Effector memory CD4-positive, alpha-beta T cell (primary cell): ENCODE measurements at places on chromosomes 7 and 10.

DNA sequence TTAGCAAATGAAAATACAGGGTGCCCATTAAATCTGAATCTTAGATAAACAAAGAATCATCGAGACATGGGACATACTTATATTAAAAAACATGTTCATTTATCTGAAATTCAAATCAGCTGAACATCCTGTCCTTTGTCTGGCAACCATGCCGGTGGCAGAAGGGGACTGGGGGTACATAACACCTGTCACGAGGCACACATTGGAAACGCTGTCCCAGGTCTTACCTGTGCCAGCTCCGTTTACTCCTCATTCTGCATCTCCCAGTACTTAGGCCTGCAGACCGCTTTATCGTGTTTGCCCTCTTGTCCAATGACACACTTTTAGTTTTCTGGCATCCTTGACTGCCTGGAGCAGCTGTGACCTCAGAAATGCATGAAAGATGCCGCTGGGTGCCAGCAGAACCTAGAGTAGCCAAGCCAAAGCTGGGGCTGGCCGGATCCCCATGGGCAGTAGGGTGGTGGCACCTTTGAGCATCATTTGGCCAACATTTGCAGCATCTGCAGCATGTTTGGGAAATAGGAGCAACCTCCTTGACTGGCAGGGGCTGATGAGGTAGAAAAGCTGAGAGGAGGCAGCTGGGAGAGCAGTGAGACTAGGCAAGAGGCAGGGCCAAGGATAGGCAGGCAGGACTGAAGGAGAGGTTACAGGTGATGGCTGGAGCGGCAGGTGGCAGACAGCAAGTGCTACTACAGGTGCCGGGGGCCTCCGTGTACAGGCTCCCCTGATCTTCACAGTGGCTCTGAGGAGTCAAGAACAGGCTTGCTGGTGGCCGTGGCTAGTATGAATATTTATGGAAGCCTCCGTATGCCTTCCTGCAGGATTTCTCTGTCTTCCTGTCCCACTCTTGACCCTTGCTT, 62.3 kb upstream of the BTBD16 start:
- no peak for DNase-seq

- no peak for DNase-seq
Observed at GRCh38 chr10:98611436-98611835, 164.7 kb upstream of the HPS1 start.

DNA sequence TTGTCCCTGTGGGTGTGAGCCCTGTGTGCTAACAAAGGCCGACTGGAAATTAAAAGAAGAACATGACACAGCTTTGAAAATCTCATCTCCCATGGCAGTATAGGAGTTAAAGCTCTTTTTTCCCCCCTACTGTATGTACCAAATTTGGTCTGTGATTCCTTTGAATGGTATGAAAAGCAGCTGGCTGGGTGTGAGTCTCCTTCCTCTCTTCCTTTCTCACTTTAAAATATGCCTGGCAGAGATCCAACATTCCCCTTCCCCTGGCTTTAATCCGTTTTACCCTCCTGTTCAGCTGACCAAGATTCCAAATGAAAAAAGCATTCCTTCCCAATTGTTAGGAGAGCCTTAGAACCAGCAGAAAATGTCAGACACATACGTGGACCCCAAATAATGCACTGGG, 225.0 kb upstream of the CELF2 start:
- no peak for DNase-seq

DNA sequence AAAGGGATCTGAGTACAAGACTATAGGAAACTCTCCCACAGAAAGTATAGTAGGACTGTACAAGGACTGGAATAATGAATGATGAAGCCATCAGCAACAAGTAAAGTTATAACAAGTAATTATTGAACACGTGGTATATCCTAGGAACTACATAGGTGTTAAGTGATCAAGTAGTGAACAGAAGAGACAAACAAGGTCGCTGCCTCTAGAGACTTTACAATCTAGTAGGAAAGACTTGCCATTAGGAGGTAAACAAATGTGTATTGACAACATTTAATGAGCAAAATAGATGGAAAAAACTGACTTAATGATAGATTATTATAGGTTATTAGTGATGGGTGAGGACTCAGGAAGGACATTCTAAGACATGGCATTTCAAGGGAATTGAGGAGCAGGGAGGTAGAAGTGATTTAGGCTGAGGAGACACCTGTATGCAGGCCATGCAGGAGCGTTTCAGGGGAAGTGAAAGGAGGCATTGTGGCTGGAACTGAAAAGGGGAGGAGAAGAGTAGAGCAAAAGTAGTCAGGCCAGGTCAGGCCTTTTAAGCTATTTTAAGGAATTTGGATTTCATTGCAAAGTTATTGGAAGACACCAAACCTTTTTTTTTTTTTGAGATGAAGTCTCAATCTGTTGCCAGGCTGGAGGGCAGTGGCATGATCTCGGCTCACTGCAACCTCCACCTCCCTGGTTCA, 8.5 kb upstream of the GLCCI1 start:
- DNase-seq, result no peak

GRCh38 chr7:32216759-32217158, 146.6 kb upstream of the PDE1C start:
- no peak for DNase-seq

DNA sequence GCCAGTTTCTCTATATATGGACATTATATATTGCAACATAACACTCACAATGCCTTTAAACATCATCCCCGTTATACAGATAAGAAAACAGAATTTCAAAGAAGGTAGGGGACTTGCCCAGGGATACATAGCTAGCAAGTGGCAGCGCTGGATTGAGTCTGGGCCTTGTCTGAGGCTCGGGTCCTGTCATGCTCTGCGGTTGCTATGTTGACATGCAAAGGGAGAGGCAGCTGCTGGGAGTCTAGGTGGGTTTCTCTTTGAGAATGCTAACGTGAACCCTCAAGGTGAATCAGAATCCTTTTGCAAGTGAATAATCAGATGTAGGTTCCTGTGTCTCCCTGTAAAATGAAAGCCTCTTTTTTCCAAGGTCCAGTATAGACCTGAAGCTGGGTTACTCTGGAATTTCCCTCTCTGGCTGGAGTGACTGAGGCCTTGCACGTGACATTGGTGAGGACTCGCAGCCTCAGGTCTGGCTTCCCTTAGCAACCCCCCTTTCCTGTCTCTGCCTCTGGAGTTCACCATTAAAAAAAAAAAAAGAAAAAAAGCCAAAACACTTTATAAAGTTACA, 38.9 kb downstream of the TCF7L2 start:
- no peak for DNase-seq

DNA sequence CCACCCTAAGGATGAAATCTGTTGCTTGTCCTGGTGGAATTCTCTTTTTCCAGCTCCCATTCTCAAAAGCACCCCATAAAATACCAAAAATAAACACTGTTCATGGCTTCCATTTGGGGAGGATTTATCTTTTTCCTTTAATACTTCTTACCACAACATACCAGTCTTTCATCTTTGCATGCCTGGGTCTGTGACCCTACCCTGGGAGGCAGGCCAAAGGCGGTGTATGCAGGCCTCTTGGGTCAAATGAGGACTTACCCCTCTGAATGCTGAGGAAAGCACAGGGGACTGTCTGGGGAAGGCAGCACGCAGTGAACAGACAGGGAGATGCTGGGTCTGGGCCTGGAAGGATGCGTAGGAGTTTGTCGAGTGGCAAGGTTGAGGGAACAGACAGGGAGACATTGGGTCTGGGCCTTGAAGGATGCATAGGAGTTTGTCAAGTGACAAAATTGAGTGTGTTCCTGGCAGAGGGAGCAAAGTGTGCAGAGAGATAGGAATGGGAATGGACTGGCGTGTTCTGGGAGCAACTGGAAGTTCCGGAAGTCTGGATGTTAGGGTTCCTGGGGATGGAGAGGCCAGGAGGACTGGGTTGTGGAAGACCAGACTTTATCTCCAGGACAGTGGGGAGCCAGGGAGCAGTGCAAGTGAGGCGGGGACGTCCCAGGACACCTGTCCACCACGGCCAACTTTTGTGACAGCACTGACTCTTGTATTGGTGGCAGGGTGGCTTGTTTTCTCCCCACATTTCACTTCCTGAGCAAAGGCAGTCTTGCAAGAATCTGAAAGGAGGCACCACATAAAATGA, 40.8 kb downstream of the MYL10 start:
- no peak for DNase-seq

DNA sequence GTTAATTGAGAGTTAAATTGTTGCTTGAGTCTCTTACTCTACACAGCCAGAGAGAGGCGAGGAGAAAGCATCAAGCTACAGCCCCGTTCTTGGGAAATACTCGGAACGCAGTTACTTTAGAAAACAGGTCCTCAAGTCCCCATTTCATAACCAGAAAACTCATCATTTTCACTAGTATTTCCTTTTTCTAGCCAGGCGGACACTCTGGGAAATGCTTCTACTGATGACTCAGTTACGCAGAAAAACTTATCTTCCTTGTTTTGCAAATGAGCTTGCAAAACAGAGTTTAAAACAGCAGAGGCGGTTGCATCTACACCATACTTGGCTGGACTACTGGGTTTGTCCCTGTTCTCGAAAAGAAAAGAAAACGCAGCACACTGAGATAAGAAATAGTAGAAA, 111.4 kb upstream of the FGFR2 start:
- DNase-seq, result no peak

- DNase-seq, result no peak
Observed at GRCh38 chr7:138980563-138981291, 462 bp downstream of the KIAA1549 start.

DNA sequence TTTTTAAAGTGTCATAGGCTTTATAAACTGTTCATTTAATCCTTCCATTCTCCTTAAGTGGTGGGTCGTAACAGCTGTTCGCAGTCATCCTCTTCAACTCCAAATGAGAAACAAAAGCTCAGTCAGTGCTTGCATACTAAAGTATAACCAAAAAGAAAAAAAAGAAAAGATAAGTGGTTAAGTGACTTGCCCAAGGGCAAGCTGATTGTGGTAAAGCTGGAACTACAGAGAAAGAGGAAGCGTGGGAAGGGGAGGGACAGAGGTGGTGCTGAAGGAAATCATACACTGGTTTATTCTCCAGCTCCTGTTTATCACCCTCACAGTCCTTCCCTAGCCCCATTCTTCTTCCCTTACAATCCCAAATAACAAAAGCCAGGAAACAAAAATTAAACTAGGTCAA, 29.6 kb downstream of the IDE start:
- DNase-seq, result no peak

GRCh38 chr10:93277360-93277759, 203.7 kb downstream of the CYP26A1 start:
- no peak for DNase-seq

DNA sequence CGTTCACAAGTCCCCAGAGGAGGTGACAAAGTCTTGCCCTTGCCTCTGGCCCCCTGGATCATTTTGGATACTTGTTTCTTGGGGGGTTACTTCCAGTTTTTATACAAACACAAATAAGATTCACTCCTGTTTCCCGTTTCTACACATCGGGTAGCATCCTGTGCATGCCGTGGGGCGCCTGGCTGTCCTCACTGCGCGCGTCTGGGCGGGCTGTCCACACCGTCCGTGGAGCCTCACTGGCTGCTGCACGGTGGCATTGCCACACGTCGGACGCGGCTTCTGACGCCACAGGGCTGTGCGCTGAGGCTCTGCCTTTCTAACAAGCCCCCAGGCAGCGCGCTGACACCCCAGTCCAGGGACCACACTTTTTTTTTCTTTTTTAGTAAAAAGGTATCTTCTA, 18.4 kb downstream of the BNIP3 start:
- DNase-seq, result no peak

- DNase-seq, result no peak
Observed at GRCh38 chr10:124174071-124174566, 80.7 kb upstream of the CHST15 start.

DNA sequence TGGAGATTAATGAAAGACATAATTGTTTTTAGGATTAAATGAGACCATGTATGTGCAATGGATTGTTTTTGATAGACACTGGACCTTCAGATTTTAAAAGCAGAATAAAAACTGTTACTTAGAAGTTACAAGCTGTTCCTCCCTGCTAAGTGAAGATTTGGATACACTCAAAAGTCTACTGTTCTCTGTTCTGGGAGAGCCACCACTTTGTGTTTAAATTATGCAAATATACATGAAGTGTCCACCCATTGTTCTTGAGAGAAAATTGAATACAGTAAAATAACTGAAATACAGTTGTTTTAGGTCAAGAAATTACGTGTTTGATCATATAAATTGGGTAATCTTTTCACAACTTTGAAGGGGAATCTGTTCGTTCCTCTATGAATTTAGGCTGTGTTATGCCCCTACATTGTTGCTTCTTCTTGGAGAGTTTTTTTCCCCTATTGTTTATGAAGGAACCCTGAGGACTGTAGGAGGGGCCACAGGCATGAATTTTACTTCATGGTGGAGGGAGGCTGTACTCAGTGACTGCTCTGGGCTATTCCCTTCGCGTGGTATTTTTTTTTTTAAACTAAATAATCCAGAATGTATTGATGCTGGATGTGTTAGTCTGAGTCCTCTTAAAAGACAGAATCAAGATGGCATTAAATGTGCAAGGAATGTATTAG, 18.6 kb upstream of the VCL start:
- DNase-seq, result no peak

GRCh38 chr7:2022737-2023250, 210.0 kb downstream of the MAD1L1 start:
- no peak for DNase-seq

GRCh38 chr7:131145770-131146169, 181.9 kb upstream of the MKLN1 start:
- no peak for DNase-seq

DNA sequence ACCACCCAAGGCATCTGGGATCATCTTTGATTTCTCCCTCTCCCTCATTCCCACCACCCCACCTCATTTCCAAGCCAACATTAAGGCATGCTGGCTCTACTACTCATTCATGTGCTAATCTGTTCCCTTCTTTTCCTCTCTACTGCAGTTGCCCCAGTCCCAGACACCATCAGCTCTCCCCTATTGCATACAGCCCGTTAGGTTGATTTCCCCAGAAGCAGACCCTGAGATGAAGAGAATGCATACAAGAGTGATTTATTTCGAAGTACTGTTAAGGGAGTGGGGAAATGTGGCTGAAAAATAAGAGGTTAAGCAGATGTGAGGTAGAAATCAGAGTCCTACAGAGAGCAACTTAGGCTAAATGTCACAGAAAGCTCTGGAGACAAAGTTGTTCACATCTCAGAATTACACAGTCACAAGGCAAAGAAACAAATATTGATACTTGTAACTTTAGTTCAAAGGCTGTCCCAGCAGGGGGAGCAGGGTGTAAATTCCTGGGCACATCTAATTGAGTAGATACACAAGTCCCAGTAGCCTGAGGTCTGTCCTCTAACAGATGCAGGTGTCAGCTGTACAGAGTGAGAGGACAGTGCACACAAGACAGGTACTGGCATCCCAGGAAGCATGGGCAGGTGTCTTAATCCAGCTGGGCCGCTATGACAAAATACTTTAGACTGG, 20.9 kb downstream of the AKR1D1 start:
- DNase-seq, result no peak

- no peak for DNase-seq
Observed at GRCh38 chr10:93973748-93974445, 19.8 kb upstream of the PLCE1 start.
